ENCODE measurements at places on chromosomes 7 and 10.

- H3K27ac ChIP-seq, result no peak overlapping the region
- no peak for DNase-seq
- peaks cover 2% of the 10 kb centered on the region for H3K36me3 ChIP-seq
- H3K4me3 ChIP-seq, result no peak overlapping the region
Observed at GRCh38 chr7:88111954-88112471, 107.8 kb downstream of the SRI start.

DNA sequence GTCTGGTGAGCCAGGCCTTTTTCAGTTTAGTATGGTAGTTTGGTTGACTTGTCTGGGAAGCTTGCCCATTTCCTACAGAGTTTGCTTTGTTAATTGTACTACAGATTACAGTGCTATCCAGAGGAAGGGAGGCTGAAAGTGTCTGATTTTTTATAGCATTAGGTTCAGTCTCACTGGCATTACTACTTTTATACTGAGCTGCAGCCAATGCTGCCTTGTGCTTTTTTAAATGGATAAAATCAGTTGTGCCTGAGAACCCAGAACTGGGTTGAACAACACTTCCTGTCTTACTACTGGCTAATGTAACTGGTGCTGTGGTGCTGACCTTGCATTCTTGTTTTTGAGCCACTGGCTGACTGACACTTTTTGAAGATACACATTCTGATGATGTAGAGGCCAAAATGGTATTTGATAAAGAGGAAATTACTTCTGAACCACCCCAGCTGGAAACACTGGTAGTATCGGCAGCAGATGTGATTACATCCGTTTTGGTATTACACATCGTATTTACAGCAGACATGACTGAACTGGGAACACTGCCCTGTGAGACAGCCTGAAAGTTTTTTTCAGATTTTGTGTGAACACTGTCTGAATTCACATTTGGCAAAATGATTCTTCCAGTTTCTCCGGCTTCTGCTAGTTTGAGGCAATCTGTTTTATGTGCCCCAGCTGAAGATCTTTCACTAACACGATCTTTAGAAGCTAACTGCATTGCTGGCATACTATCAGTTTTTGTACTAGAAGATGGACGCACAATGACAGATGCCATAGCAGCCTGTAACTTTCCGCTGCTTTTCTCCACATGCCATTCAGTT, 74.1 kb downstream of the NRBF2 start:
- H3K4me1 ChIP-seq, result no peaks in the 10 kb centered on the region
- H3K4me3 ChIP-seq, result no peak overlapping the region
- H3K27ac ChIP-seq, result peak overlapping the region; percentile 35
- H3K36me3 ChIP-seq, result peaks cover 19% of the 10 kb centered on the region
- peak; percentile 79 for DNase-seq

GRCh38 chr10:78433076-78433595, 399.5 kb downstream of the RPS24 start:
- no peaks in the 10 kb centered on the region for H3K27me3 ChIP-seq
- DNase-seq, result no peak
- H3K4me3 ChIP-seq, result no peak overlapping the region
- H3K27ac ChIP-seq, result no peak overlapping the region
- no peaks in the 10 kb centered on the region for H3K36me3 ChIP-seq
- peaks cover 9% of the 10 kb centered on the region for H3K4me1 ChIP-seq

GRCh38 chr10:89069589-89069988, 79.0 kb downstream of the FAS start:
- no peaks in the 10 kb centered on the region for H3K27me3 ChIP-seq
- H3K4me1 ChIP-seq, result peaks cover 8% of the 10 kb centered on the region
- H3K27ac ChIP-seq, result no peak overlapping the region
- no peaks in the 10 kb centered on the region for H3K36me3 ChIP-seq
- DNase-seq, result no peak
- no peak overlapping the region for H3K4me3 ChIP-seq

GRCh38 chr10:67722113-67722512, 26.1 kb upstream of the CTNNA3 start:
- H3K27ac ChIP-seq, result no peak overlapping the region
- H3K27me3 ChIP-seq, result no peaks in the 10 kb centered on the region
- DNase-seq, result no peak
- H3K4me1 ChIP-seq, result no peaks in the 10 kb centered on the region

DNA sequence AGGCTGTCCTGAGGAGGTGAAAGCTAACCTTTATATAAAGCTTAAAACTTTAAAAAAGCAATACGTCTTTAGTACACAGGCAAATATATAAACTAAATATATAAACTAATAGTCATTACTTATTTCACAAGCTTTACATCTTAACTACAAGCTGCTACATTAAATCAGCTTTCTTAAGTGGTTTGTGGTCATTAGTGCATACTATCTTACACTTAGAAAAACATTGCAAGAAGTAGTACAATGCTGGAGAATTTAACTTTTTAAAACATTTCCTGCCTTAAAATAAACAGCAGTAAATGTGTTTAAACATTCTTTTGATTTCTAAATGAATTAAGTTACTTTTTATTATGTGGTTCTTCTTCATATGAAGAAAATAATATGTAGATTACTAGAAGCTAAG, 36.3 kb downstream of the MET start:
- H3K36me3 ChIP-seq, result no peaks in the 10 kb centered on the region
- no peaks in the 10 kb centered on the region for H3K4me1 ChIP-seq
- no peak for DNase-seq
- no peaks in the 10 kb centered on the region for H3K27me3 ChIP-seq

DNA sequence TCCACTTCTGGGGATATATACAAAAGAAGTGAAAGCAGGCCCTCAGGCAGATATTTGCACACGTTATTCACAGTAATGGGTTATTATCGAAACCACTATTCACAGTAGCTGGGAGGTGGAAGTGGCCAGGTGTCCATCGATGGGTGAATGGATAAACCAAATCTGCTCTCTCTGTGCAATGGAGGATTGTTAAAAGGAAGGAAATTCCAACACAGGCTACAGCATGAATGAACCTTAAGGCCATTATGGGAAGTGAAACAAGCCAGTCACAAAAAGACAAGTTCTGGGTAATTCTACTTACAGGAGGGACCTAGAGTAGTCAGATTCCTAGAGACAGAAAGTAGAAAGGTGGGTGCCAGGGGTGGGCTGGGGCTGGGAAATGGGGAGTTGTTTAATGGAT, 48.5 kb upstream of the BHLHA15 start:
- no peak for DNase-seq
- H3K4me3 ChIP-seq, result no peak overlapping the region

DNA sequence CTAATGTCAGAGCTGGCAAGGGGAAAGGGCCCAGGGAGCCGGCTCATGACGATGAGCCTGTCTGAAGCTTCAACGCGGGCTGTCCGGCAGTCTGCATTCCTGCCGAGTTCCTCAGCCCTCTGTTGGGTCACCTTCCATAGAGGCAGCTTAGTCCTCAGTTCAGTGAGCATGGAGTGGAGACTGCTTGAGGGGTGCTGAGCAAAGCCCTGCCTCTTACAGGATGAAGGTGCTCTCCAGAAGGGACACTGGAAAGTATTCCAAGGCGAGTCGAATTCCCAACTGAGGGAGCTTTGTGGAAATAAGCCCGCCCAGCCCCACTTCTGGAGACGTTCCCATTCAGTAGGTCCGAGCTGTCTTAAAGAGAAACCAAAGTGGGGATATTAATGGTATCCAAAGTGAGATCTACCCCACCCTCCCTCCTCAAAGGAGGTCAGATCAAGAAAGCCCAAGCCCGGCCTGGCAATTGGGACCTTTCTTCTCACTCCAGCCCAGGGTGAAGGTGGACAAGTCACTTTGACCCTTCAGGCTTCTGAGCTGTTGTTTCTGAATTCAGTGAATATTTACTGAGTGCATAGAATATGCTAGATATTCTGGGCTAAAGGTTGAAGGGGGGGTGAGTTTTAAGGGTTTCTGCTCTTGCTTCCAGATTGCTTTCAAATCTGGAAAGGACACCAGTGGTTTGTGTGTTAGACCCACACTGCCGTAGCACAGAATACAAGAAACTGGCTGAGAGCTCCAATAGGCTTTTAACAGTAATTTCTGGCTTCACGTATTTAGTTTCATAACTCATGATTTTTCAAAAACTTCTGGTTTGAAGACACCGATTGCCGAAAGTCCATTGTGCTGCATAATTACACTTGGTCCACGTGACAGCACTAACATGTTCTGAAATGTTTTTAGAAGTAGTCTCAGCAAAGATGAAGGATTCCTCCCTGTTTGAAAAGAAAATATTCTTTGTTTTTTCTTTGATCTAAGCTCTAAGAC, 3.5 kb downstream of the EGFR start:
- DNase-seq, result no peak
- no peaks in the 10 kb centered on the region for H3K36me3 ChIP-seq
- no peak overlapping the region for H3K4me3 ChIP-seq
- peaks cover 7% of the 10 kb centered on the region for H3K27me3 ChIP-seq

GRCh38 chr7:75729851-75730274, 8.9 kb downstream of the HIP1 start:
- no peak overlapping the region for H3K27ac ChIP-seq
- H3K4me1 ChIP-seq, result no peaks in the 10 kb centered on the region
- no peaks in the 10 kb centered on the region for H3K36me3 ChIP-seq
- no peak for DNase-seq
- no peaks in the 10 kb centered on the region for H3K27me3 ChIP-seq
- H3K4me3 ChIP-seq, result no peak overlapping the region

DNA sequence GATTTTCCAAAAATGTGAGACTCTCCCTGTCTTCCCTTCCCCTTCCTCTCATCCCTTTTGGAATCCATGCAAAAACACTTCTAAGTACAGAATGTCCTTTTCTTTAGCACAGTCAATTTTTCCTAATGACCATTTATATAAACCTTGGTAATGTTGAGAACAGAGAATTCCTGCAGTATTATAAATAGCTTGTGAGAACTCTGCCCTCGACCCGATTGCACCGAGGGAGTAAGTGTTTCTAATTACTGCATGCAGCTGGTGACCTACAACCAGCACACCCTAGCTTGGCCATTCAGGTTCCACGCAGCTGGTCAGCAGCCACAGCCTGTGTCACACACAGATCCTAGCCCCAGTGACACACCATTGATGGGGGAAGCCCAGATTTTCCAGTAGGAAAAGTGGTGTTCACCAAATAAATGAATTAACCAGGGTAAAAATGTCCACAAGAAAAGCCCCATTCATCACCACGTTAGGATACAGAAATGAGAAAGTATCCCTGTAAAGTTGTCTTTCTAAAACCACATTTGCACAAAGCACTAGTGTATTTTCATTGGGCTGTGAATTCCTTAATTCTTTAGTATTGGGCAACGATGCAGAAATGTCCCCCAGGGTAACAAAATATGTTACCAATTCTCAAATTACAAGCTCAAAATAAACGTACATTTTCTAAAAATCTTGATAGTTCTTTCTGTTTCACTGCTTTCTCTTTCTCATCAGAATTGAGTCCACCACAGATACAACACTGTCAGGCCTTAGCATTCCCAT, 499.0 kb upstream of the KLF6 start:
- no peak overlapping the region for H3K4me3 ChIP-seq
- no peaks in the 10 kb centered on the region for H3K4me1 ChIP-seq
- DNase-seq, result no peak
- H3K27ac ChIP-seq, result no peak overlapping the region
- no peaks in the 10 kb centered on the region for H3K27me3 ChIP-seq

DNA sequence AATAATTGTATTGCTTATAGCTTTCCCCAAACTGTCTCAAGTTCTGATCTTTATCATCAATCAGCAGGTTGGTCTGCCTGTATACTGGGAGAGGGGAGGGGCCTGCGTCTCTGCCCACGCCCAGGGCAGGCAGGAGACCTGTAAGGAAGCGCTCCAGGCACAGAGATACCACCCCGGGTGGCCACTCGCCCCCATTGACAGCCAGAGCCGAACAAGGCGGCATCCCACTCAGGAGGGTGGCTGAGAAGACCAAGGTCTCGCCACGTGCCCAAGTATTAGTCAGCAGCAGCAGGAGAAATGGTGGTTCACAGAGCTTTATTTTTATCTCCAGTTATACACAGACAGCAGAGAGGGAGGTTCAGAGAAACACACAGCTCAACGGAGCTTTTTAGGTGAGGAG, 7.2 kb downstream of the STK32C start:
- no peak overlapping the region for H3K27ac ChIP-seq
- peaks cover 15% of the 10 kb centered on the region for H3K4me1 ChIP-seq
- H3K4me3 ChIP-seq, result no peak overlapping the region
- H3K27me3 ChIP-seq, result no peaks in the 10 kb centered on the region

DNA sequence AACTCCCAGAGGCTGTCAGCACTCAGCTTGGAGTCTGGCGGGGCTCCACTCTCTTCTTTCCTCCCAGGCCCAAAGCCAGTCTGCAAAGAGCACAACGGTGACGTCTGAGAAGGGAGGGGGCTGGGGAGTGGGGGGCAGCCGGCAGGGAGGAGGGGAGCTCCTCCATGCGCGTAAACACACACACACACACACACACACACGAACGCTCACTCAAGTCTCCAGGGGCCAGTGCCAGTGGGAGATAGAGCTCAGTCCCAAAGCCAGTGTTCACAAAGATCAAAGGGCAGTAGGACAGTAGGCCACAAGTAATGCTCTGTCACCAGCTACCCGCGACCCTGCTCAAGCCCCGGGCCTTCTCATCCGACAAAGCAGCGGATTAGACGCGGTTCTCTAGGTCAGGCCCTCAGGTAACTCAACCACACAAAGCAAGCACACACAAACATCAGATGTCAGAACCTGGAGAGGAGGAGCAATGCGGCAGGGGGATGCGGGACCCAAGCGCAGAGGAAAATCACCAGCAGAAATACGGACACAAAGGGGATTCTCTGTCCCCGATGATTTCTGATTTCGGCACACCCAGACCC, 19.9 kb downstream of the TCAF1 start:
- peaks cover 8% of the 10 kb centered on the region for H3K4me1 ChIP-seq
- H3K4me3 ChIP-seq, result peak overlapping the region; percentile 76
- H3K27ac ChIP-seq, result no peak overlapping the region
- no peaks in the 10 kb centered on the region for H3K27me3 ChIP-seq

GRCh38 chr10:73517166-73517888, 21.5 kb upstream of the PPP3CB start:
- H3K36me3 ChIP-seq, result peaks cover 31% of the 10 kb centered on the region
- no peak overlapping the region for H3K4me3 ChIP-seq
- H3K27me3 ChIP-seq, result no peaks in the 10 kb centered on the region
- H3K27ac ChIP-seq, result no peak overlapping the region

DNA sequence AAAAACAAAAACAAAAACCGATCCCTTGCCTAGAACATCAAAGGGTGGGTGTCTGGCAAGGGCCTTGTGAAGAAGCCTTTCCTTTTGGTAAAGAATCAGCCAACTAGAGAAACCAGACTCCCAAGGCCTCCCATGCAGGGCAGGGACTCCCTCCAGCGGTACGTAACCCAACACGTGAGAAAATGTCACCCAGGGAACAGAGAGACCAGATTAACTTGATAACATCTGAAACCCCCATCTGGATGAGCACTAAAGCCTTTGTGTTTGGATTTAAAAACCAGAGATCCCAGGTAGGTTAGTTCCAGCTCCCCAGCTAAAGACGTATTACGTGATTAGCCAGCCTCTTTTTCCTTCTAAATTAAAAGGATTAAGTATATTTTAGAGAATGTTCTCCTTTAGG, 3.0 kb upstream of the HABP2 start:
- peaks cover 18% of the 10 kb centered on the region for H3K4me1 ChIP-seq
- DNase-seq, result no peak
- H3K27ac ChIP-seq, result no peak overlapping the region
- H3K4me3 ChIP-seq, result no peak overlapping the region
- no peaks in the 10 kb centered on the region for H3K27me3 ChIP-seq
- no peaks in the 10 kb centered on the region for H3K36me3 ChIP-seq
